ENCODE measurements at places on chromosomes 11 and 22. TPM values are rescaled to one million over a fixed set of nuclear protein-coding genes. Genes with fewer than 3 reads are reported as not detected.

Gene NLRP6
- not detected for total RNA-seq

Gene FOLR2
- total RNA-seq = not detected

Gene SPINDOC
- total RNA-seq = 15.2 TPM

Gene UBQLNL
- under 0.01 TPM for total RNA-seq

Gene MAPK8IP1
- total RNA-seq = 4.5 TPM

Gene MMP12
- 0.28 TPM for total RNA-seq

Gene CBLIF
- not detected for total RNA-seq

Gene FZD4
- total RNA-seq = 110 TPM

Gene CEP126
- total RNA-seq = 0.66 TPM

Gene ROBO4
- total RNA-seq = 151 TPM

Gene PRDM11
- total RNA-seq = 5.7 TPM

Gene ASCL2
- total RNA-seq = not detected

Gene MAP6
- total RNA-seq = 0.27 TPM

Gene TTLL12
- total RNA-seq = 29.6 TPM

Gene THRSP
- not detected for total RNA-seq

Gene OR52E1
- total RNA-seq = not detected

Gene CNTF
- 1.5 TPM for total RNA-seq

Gene HEPHL1
- not detected for total RNA-seq

Gene PPME1
- total RNA-seq = 39.1 TPM

Gene SLC22A25
- total RNA-seq = not detected

Gene TTC36
- 0.45 TPM for total RNA-seq

Gene MFRP
- not detected for total RNA-seq

Gene MB
- total RNA-seq = not detected
